ENCODE measurements at places on chromosomes 3 and 15. TPM values are rescaled to one million over a fixed set of nuclear protein-coding genes. Genes with fewer than 3 reads are reported as not detected.

The WDR93 gene
- 0.08 TPM for total RNA-seq

The SCN11A gene
- total RNA-seq = not detected

- DNase-seq = no peak
Observed at GRCh38 chr3:174356596-174356995, 502.5 kb upstream of the NAALADL2 start.

GRCh38 chr3:172705170-172705569, 5.7 kb downstream of the NCEH1 start:
- DNase-seq = no peak

The DLL4 gene
- 3.8 TPM for total RNA-seq

DNA sequence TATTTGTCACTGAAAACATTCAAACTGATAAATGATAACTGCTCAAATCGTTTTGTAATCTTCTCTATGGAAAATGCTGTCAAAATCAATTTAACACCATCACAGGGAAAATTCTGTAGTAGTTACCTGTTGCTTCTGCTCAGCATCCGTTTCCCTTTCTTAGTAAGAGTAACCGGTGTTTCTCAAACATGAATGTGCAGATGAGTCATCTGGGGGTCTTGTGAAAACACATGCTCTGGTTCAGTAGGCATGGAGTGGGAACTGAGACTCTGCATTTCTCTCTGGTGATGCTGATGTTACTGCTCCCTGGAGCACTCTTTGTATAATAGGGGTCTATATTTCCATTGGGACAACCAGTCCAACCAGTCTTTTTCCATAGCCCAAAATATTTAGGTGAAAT, 145.1 kb downstream of the SEMA6D start:
- DNase-seq = no peak

The KCNH8 gene
- 0.03 TPM for total RNA-seq

DNA sequence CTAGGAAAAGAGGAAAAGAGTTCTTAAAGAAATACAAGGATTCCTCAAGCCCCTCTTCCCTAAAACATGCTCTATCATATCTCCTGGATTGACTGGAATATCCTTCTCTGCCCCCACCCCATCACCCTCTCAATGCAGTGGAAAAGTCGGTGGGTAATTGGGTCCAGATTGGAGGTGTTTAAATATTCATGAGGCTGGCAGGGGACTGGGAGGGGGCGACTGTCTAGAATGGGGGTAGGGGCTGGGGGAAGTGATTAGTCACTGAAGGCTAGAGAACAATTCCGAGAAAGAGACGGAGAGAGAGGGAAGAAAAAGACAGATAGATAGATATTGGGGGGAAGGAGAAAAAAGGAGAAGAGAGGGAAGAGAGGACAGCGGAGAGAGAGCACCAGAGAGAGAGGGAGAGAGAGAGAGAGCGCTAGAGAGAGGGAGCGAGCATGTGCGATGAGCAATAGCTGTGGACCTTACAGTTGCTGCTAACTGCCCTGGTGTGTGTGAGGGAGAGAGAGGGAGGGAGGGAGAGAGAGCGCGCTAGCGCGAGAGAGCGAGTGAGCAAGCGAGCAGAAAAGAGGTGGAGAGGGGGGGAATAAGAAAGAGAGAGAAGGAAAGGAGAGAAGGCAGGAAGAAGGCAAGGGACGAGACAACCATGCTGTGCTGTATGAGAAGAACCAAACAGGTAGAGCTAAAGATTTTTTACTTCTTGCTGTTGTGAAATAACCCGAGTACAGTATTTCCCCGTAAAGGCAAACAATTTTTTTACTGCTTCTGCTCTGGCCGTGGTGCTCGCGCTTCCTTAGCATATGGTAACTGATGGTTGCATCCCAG, at the start of gene GAP43:
Gene GAP43, plus strand, starts transcription at position 467 of the 825 bp plus-strand sequence. Its CDS starts 180 bp downstream, at position 647.
- no peak for DNase-seq

The NLGN1 gene
- not detected for total RNA-seq

- DNase-seq = no peak
Observed at GRCh38 chr3:55488398-55489055, 1.4 kb upstream of the WNT5A start.

DNA sequence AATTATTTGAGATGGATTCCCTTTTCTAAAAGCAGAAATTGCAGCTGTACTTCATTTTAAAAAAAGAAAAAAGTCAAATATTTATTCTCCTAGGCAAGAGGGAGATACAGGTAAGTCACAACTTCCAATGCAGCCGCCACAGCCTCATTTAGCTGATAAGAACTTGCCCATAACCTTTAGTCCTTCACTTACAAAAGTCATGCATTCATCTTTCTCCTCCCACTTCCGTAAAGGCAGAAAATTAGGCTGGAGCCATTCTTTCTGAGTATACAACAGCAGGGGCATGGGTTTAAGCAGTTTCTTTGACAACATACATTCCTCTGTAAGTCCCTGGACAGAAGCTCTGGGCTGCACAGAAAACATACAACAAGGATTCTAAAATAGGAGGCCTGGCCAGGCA, 4.3 kb downstream of the SUCLG2 start:
- DNase-seq = no peak

GRCh38 chr15:67176195-67176971, 78.1 kb downstream of the AAGAB start:
- peak; percentile 44 for DNase-seq

The BUB1B gene
- total RNA-seq = 40.1 TPM

DNA sequence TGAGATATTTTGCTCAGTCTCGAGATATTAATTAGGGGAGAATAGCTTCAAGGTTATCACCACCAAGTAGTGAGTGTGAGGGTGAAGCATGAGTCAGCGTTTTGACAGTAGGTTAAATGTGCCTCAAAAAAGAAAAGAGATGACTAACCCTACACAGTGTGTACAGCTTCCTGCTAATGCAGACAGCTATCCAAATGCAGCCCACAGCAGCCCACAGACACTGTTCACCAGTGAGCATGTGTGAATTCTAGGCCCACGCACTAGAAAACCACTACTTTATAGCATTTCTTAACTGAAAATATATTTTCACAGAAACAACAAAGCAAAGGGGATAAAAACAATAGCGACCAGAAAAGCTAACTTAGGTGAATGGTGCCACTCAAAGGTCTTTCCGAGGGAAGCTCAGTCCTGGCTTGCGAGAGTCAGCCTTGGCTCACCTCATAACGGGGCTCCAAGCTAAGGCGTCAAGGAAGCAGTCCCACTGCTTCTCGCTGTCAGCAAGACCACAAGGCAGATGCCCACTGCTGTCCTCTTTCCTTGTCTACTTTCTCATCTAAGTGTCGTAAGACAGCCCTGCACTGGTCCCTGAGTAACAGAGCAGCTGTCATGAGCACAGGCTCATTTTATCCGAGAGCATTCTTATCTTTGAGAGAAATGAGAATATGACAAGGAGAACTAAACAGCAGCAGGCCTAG, 47.6 kb downstream of the TXNRD3 start:
- peak; percentile 16 for DNase-seq

DNA sequence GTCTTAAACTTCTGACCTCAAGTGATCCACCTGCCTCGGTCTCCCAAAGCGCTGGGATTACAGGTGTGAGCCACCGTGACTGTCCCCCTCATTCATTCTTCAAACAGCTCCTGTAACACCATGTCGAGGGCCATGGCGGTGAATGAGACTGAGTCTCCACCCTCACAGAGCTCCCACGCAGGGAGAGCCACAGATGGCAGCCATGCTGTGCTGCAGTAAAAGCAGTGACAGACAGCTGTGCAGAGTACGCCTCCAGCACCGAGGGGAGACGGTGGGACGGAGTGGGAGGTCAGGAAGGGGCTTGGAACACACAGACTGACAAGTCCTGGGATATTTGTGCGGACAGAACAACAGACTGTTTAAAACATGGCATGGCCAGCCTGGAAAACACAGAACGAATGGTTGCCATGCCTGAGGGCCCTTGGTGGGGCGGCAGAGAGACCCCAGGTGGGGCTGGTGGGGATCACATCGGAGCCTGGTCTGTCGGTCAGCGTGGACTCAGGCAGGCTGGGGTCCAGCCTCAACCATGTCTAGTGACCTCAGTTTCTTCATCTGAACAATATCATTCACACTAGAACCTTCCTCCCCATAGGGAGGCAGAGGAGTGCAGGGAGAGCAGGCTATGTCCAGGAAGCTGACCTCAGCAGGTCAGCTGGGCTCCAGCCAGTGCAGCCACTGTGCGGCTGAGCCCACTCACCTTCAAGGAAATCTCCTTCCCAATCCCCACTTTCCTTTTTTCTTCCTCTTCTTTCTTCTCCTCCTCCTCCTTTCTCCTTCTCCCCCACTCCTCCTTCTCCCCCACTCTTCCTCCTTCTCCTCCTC, 20.6 kb upstream of the LCTL start:
- DNase-seq = no peak

GRCh38 chr15:39216816-39217215, 364.1 kb upstream of the THBS1 start:
- DNase-seq = no peak

DNA sequence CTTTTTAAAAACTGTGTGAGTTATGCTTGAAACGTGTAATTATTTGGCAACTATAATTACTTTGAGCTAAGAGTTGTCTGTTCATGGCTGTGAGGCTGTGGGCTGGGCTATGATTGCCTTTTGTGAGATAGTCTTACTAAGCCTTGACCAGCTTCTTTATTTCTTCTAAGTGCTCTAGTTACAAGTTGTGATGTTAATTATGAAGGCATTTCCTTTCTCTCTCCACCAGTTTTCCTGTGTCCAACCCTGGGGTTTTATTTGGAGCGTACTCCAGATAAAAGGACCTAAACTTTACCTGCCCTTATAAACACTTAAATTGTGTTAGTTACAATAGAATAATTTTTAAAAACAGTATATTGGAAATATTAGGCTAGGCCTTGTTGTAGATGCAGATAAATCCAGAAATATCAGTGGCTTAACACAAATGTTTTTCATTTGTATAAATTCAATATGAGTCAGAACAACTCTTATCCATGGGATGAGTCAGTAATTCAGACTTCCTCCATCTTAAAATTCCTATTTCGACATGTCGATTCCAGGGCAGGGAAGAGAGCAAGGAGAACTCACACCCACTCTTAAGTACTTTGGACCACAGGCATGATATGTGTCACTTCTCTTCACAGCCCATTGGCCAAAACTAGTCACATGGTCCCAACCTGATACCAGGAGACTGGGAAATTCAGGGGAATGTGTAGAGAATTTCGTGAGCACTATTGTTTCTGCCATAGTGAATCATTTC, 17.0 kb downstream of the TMEM62 start:
- peak; percentile 31 for DNase-seq

DNA sequence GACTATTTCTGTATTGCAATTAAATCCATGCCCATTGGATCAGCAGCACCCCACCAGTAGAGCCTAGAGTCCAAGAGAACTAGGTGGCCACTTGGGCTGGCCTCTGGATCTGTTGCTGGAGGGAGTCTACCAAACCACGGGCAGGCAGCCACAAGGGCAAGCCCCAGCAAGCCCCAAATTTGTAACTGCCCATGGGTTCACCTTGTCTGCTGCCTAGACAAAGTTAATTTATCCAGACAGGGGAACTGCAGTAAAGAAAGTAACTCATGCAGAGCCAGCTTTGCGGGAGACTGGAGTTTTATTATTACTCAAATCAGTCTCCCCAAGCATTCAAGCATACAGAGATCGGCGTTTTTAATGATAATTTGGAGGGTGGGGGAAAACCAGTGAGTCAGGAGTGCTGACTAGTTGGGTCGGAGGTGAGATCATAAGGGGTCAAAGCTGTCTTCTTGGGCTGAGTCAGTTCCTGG, 74.0 kb upstream of the TERB2 start:
- DNase-seq = no peak

- no peak for DNase-seq
Observed at GRCh38 chr3:143413372-143413771, 293.8 kb downstream of the CHST2 start.

The VEPH1 gene
- not detected for total RNA-seq

GRCh38 chr3:165078293-165078692, at the start of gene SI:
TSS of gene SI (minus strand) at chr3:165078496. CDS start at chr3:165076012, 2,484 bp downstream.
- DNase-seq = peak; percentile 22

DNA sequence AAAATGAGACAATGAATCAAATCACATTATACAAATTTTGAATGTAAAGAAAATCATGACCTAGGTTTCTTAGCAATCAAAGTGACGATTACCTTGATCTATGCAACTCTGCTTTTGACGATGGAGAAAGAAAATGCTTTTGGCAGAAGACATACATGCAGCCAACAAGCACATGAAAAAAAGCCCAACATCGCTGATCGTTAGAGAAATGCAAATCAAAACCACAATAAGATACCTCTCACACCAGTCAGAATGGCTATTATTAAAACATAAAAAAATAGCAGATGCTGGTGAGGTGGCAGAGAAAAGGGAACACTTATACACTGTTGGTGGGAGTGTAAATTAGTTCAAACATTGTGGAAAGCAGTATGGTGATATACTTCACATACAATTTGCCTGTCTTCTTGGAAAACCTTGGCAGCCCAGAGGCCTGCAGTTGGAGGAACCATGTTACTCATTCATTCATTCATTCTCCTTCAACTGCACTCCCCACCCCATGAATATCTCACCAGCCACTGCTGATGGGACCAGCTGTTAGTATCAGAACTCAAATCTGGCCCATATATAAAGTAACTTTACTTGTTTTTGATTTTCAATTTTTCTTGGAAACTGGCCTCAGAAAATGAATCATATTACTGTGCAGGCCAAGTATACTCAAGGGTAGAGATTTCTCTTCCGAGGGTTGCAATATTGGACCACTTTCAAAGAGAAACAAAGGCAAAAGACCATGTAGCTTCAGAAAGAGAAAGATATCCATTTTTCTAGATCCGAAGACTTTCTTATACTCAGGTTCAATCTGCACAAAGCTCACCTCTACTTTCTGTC, 358.6 kb upstream of the ARHGEF26 start:
- DNase-seq = no peak

The STRC gene
- 0.18 TPM for total RNA-seq

DNA sequence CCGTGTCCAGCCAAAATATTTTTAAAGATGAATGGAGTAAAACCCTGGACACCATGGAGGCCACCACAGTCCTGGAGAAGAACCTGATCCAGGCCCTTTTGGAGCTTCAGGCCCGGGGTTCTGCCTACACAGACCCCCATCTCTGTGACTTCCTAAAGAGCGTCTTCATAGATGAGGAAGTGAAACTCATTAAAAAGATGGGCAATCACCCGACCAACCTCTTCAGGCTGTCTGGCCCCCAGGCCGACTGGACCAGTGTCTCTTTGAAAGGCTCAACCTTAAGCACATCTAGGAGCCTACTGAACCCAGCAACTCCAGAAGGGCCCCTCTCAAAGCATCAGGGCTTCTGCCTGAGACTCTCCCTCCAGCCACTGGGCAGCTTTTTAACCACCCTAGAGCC, 107.9 kb upstream of the FAM174B start:
- no peak for DNase-seq

DNA sequence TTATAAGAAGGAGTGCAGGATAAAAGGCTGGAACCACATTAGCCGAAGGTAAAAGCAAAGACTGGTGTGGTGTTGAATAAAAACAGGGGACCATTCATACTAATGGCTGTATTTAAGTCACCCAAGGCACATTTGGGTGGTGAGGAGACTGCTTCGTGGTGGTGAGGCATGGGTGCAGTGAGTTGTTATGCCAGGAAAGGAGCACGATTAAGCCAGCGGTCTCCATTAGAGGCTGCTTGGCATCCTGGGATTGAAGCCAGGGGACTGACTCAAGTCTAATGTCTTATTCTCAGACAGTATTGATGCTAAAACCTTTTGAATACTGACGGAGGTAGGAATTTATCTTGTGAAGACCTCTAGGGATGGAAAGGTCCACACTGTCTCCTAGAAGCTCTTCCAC, 21.9 kb downstream of the FEM1B start:
- DNase-seq = no peak
